ENCODE measurements at places on chromosomes 4 and X.
A peak's percentile ranks its signal among the peaks of the same experiment; 100 is the strongest.

- DNase-seq = peak; percentile 2
These were observed 157.1 kb upstream of the LNX1 start for GRCh38 chr4:53748328-53748772.

DNA sequence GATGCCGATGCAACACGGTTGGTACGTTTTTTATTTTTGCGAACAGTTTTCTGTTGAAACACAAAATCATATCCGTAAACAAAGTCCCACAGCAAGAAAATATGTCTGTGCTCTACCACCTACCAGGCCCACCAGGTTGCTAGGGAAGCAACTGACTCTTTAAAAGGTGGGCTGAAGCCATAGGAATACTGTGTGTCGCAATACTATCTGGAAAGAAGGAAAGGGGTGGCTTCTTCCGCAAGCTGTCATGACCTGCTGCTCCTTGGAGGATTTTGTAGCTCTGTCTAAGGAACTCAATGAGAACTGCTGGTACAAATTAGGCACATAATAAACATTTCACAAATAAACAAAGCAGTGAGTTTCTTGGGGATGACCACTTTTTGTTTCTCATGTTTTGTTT is 46.5 kb downstream of the BEND2 start:
- DNase-seq = no peak

DNA sequence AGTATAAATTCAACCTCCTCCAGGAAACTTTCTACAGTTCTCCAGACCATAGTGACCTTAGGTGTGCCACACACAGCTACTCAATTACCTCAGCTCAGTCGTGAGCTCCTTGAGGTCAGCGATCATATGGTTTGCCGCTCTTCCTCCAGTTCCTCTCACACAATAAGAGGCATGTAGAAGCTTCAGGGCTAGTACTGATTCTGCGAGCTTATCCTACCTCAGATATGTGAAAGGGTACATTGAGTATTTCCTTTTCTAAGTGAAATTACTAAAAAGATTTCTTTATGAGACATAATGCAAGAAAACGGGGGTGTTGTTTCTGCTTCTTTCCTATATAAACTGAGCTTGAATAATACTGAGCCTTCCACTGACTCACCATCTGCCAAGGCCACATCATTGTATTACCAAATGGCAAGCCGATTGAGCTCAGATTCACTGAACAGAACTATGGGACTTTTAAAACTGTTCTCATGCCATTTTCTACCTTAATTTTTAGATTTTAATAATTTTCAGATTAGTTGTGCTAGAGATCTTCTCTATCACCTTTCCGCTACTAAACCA is 183.1 kb downstream of the HS6ST2 start:
- no peak for DNase-seq

GRCh38 chr4:54230484-54231418 is 1.7 kb downstream of the PDGFRA start:
- DNase-seq = no peak

GRCh38 chr4:185567381-185568376 is 32.4 kb upstream of the PDLIM3 start:
- no peak for DNase-seq

DNA sequence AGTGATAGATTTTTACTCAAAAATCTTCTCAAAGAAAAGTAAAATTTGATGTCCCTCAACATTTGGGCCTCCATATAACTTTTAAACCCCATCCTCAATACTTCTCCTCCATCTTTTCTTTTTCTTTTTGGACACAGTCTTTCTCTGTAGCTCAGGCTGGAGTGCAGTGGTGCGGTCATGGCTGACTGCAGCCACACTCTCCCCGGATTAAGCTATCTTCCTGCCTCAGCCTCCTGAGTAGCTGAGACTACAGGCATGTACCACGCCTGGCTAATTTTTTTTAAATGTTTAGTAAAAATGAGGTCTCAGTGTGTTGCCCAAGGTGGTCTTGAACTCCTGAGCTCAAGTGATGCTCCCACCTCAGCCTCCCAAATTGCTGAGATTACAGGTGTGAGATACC is 33.1 kb downstream of the KDM6A start:
- DNase-seq = no peak

DNA sequence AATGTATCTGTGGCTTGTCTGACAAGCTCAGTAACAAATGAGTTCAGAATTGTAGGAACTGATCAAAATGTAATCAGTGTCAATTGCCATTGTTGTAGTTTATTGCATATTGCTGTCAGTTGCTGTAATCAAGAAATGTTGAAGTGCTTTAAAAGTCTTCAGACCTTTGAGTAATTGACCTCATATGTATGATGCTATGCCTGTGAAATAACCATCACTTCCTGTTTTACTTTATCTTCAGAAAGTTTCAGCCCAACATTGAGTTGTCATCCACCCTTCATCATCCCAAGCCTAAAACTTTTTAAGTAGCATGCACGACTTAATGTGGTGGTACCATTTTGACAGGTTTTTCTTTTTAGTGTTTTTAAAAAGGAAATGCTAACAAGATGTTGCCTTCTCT is 212.4 kb downstream of the ARHGAP10 start:
- DNase-seq = peak; percentile 51
